HFFc6 (cell line): ENCODE measurements at places on chromosomes 16 and 17. TPM values are rescaled to one million over a fixed set of nuclear protein-coding genes. Genes with fewer than 3 reads are reported as not detected.

GRCh38 chr17:43591779-43592562, 45.8 kb upstream of the ETV4 start:
- H3K4me1 ChIP-seq: peaks cover 55% of the 10 kb centered on the region
- peak; percentile 57 for DNase-seq
- no peaks in the 10 kb centered on the region for H3K36me3 ChIP-seq
- peak overlapping the region; percentile 97 for H3K27ac ChIP-seq

- H3K4me1 ChIP-seq: peaks cover 19% of the 10 kb centered on the region
- no peaks in the 10 kb centered on the region for H3K27me3 ChIP-seq
- H3K4me3 ChIP-seq: no peak overlapping the region
- H3K27ac ChIP-seq: no peak overlapping the region
Observed at GRCh38 chr17:45577571-45578279, 87.2 kb upstream of the PLEKHM1 start.

- H3K4me1 ChIP-seq: peaks cover 81% of the 10 kb centered on the region
- DNase-seq: peak; percentile 11
- H3K4me3 ChIP-seq: peak overlapping the region; percentile 77
Observed at GRCh38 chr16:75320435-75320834, 69.0 kb upstream of the BCAR1 start.

GRCh38 chr17:60102632-60103096, 23.9 kb upstream of the HEATR6 start:
- H3K4me3 ChIP-seq: no peak overlapping the region
- DNase-seq: peak; percentile 55
- H3K36me3 ChIP-seq: no peaks in the 10 kb centered on the region
- H3K27me3 ChIP-seq: no peaks in the 10 kb centered on the region
- H3K27ac ChIP-seq: no peak overlapping the region

DNA sequence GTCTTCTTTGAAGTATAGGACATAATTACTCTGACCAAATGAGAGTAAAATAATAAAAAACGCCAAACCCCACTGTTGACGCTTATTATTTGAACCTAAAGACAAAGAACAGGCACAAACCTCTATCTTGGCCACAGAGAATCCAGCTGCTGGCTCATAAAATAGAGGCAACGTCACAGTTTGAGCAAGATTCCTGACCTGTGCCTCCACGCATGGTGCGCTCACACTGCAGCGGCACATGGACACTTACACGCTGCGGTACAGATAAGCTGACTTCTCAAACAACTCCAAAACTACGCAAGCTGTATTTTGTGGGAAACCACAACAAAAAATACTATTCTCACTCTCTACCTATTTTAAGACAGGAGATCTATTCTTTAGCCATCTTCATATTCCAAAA, 38.8 kb upstream of the TRAP1 start:
- DNase-seq: no peak
- no peaks in the 10 kb centered on the region for H3K27me3 ChIP-seq
- peaks cover 26% of the 10 kb centered on the region for H3K4me1 ChIP-seq
- H3K4me3 ChIP-seq: no peak overlapping the region

DNA sequence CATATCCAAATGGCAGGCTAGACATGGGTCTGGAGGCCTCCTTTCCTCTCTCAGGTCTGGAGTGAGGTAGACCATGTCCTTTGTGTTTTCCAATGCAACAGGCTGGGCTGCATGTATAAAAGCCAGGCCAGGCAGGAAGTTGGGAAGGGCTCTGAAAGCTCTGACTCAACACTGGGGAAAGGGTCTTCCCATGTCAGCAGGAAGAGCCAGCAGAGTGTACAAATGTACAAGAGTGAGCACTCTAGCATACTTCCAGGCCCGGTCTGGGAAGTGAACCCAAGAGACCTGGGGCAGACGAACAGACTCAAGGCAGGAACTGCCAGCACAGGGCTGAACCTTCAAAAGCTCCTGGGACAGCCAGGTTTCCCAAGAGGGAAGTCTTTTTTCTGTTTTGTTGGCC, 7.0 kb downstream of the ATPAF2 start:
- no peaks in the 10 kb centered on the region for H3K36me3 ChIP-seq
- H3K4me1 ChIP-seq: peaks cover 20% of the 10 kb centered on the region
- H3K27ac ChIP-seq: peak overlapping the region; percentile 60
- H3K27me3 ChIP-seq: no peaks in the 10 kb centered on the region

DNA sequence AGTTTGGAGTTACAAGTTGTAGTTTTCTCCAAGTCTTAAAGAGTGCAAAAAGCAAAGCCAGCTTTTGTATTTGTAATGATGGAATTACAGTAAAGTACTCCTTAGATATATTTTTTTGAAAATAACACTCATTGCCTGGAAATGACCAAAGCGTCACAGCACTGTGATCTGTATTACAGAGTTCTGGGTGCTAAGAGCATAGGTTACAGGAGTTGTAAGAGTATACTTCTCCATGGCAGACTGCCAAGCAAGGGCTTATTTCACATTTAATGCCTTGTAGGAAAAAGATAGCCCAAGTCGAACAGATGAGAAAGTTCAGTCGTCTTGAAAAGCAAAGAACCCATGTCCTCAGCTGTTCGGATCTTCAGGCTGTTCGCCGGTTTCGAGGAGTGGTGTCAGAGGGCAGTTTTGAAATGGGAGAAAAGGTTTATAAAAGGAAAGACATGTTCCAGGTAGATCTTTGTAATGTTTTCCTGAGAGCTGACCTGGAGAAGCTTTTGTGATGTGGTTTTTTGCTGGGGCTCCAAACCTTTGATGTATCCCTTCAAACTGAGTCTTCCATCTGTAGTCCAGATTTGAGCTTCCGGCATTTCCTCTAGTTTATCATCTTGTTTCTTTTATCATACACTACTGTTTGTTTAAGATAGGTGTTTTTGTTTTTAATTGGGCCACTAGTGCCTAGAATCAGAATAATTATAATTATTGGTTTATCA, 41.3 kb downstream of the ERCC4 start:
- peaks cover 39% of the 10 kb centered on the region for H3K4me1 ChIP-seq
- H3K27me3 ChIP-seq: peaks cover 11% of the 10 kb centered on the region; the same call in 1 of the 2 replicates
- H3K36me3 ChIP-seq: no peaks in the 10 kb centered on the region
- no peak overlapping the region for H3K4me3 ChIP-seq

DNA sequence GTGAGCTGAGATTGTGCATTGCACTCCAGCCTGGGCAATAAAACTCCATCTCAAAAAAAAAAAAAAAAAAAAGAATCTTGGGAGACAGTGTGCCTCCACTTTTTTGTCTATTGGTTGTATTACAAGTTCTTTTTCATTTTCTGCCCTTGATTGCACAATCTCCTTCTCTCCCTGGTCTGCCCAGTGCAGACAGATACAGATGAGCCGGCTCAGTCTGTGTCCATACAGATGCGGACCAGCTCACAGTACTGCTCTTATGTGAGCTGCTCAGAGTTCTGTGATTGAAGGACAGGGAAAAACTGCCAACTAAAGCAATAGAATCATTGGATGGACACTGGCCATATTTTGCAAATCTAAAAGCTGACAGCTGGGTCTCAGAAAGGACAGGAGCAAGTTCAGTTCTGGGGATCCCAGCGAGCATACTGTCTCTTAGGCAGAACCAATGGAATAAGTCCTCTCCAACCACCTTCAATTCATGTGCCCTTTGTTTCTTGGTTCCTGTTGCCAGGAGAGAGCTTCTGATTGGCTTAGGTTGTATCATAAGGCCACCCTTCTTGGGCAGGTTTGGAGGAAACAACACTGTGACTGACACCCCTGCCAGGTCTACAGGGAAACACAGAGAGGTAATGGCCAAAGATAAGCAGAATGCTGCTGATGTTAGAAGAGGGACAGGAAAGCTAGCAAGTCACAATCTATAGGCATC, 495.6 kb upstream of the HSBP1 start:
- no peaks in the 10 kb centered on the region; the same call in 1 of the 2 replicates for H3K36me3 ChIP-seq
- H3K27me3 ChIP-seq: peaks cover 1% of the 10 kb centered on the region; the same call in 1 of the 2 replicates
- H3K4me3 ChIP-seq: no peak overlapping the region
- H3K27ac ChIP-seq: no peak overlapping the region
- no peak for DNase-seq

- no peaks in the 10 kb centered on the region for H3K36me3 ChIP-seq
- DNase-seq: no peak
- no peak overlapping the region for H3K27ac ChIP-seq
- H3K27me3 ChIP-seq: peaks cover 26% of the 10 kb centered on the region
Observed at GRCh38 chr17:9729735-9730420, 61.5 kb downstream of the DHRS7C start.

- H3K36me3 ChIP-seq: no peaks in the 10 kb centered on the region
- no peak for DNase-seq
- no peak overlapping the region for H3K4me3 ChIP-seq
- peaks cover 31% of the 10 kb centered on the region for H3K4me1 ChIP-seq
- H3K27me3 ChIP-seq: peaks cover 41% of the 10 kb centered on the region
Observed at GRCh38 chr16:86075488-86075785, 176.5 kb downstream of the IRF8 start.

DNA sequence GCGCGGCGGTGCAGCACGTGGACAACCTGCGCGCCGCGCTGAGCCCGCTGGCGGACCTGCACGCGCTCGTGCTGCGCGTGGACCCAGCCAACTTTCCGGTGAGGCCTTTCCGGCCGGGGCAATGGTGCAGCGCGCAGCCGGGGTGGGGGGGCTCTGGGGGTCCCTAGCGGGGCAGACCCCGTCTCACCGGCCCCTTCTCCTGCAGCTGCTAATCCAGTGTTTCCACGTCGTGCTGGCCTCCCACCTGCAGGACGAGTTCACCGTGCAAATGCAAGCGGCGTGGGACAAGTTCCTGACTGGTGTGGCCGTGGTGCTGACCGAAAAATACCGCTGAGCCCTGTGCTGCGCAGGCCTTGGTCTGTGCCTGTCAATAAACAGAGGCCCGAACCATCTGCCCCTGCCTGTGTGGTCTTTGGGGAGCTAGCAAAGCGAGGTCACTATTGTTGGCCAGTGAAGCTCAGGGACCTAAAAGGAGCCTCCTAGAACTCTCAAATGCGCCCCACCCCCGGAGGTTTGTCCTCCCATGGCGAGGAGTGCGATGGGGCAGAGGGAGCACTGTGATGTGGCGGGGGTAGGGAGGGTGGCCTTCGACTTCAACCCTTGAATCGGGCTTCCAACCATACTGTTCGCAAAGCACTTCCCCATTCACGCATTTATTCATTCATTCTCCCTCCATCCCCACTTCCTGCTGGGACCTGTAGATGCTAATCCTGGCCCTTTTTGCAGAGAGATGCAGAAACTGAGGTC, 770 bp downstream of the HBM start:
- H3K36me3 ChIP-seq: no peaks in the 10 kb centered on the region
- H3K4me3 ChIP-seq: no peak overlapping the region
- H3K4me1 ChIP-seq: peaks cover 5% of the 10 kb centered on the region; the same call in 1 of the 2 replicates
- peaks cover 25% of the 10 kb centered on the region for H3K27me3 ChIP-seq

- H3K4me1 ChIP-seq: peaks cover 16% of the 10 kb centered on the region
- H3K27me3 ChIP-seq: peaks cover 5% of the 10 kb centered on the region
- DNase-seq: peak; percentile 90
- peak overlapping the region; percentile 39 for H3K4me3 ChIP-seq
- H3K27ac ChIP-seq: peak overlapping the region; percentile 89
Observed at GRCh38 chr17:75633486-75634375, 497 bp downstream of the SMIM5 start.

DNA sequence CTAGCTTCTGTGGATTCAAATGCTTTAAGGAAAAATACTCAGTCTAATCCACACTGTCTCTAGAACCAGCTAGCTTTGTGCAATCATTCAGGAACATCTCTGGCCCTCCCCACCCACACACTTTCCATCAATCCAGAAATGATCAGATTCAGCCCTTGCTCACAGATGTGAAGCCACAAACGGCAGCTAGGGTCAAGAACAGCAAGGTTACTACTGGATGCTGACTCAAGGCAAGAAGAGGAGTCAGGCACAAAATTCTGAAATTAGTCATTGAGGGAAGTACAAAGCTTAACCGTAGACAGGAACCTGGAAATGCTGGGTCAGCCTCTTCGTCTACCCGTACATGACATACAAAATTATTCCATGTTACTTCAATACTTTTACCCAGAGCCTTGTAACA, 174.6 kb downstream of the CDH13 start:
- no peak overlapping the region for H3K27ac ChIP-seq
- peaks cover 5% of the 10 kb centered on the region; the same call in 1 of the 2 replicates for H3K36me3 ChIP-seq
- H3K4me1 ChIP-seq: no peaks in the 10 kb centered on the region; the same call in 1 of the 2 replicates
- no peak for DNase-seq

DNA sequence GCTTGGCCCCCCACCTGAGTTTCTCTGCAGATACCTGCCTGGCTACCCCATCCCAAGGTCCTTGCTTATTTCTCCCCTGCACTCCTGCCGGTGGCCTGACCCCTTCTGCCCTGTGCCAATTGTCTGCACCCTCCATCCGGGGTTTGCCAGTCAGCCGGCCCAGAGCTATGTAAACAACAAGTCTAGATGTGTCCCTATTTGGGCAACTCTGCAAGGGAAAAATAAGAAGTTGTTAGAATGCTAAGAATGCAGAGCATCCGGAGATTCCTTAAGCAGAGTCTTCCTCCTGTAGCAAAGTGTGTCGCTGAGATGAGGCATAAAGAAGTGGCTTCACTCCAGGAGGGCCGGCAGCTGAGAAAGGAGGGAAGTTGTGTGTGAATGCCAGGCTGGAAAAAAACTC, 46.6 kb downstream of the RGS9 start:
- no peaks in the 10 kb centered on the region for H3K36me3 ChIP-seq
- H3K27me3 ChIP-seq: peaks cover 4% of the 10 kb centered on the region

DNA sequence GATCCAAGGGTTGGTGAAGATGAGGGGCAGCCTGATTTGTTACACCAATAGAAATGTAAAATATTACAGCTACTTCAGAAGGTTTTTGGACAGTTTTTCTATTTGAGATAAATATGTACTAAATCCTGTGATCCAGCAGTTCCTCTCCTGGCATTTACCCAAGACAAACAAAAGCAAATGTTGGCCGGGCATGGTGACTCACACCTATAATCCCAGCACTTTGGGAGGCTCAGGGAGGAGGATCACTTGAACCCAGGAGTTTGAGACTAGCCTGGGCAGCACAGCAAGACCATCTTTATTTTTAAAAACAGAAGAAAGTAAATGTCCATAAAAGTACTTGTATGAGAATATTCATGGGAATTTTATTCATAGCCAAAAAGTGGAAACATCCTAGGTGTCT, 64.8 kb upstream of the MRC2 start:
- peak overlapping the region; percentile 36; the same call in 1 of the 2 replicates for H3K27ac ChIP-seq
- DNase-seq: peak; percentile 43
- no peak overlapping the region for H3K4me3 ChIP-seq
- H3K27me3 ChIP-seq: no peaks in the 10 kb centered on the region

DNA sequence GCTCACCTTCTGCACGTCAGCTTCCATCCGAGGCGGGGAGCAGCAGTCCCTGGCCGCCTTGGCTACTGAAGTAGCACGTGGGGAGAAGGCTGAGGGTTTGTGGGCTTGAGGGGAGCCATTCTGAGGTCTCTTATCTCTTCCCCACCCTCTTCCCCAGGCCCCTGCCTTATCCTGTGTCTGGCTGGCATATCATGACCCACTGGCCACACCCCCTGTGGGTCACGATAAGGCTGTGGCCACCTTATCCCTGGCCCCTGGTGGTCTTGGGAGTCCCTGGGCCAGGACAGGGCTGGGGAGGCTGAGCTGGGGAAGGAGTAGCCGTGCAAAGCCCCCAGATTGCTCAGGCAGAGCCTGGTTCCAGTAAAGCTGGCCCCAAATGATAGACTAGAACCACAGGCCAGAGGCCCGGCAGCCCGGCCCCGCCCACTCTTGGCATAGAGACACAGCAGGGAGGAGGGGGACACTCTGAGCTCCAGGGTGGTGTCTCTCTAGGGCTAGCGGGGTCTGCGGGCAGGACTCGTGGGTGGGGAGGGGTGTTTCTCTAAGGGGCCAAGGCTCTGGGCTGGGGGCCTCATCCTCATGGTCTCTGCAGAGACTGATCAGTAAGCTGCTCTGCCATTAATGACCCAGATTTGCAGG, 7.6 kb downstream of the SPNS2 start:
- H3K27ac ChIP-seq: no peak overlapping the region
- no peak for DNase-seq
- H3K27me3 ChIP-seq: peaks cover 38% of the 10 kb centered on the region
- no peaks in the 10 kb centered on the region for H3K4me1 ChIP-seq
- H3K36me3 ChIP-seq: no peaks in the 10 kb centered on the region

The CES5A gene
- not detected in 3 replicates for total RNA-seq

The DNAJA3 gene
- 44.5 to 51.9 TPM (median 47.9 TPM) in 3 replicates for total RNA-seq

The WFDC1 gene
- 3.2 to 34.5 TPM (median 22.0 TPM) in 3 replicates for total RNA-seq

The VEZF1 gene
- 39.6 to 52.8 TPM (median 43.7 TPM) in 3 replicates for total RNA-seq

The FBXO39 gene
- total RNA-seq: not detected in 3 replicates

The TNK1 gene
- total RNA-seq: 0.26 and 0.89 TPM in 2 replicates

The RNU2-1 gene
- 2,129 and 4,226 TPM in 2 replicates for total RNA-seq

The CNTD1 gene
- 0.33 TPM in 1 of 3 replicates, not detected in the others for total RNA-seq

The PRSS53 gene
- 0.89 to 2.6 TPM (median 1.6 TPM) in 3 replicates for total RNA-seq
